Right cardiac atrium (tissue), 5 donors: ENCODE measurements at places on chromosomes 2 and 18. TPM values are rescaled to one million over a fixed set of nuclear protein-coding genes. Genes with fewer than 3 reads are reported as not detected.

GRCh38 chr18:78378403-78378802 lies 601.2 kb upstream of the SALL3 start:
- DNase-seq = no peak

GRCh38 chr2:6310256-6311215 lies 555.2 kb downstream of the CMPK2 start:
- DNase-seq = no peak

DNA sequence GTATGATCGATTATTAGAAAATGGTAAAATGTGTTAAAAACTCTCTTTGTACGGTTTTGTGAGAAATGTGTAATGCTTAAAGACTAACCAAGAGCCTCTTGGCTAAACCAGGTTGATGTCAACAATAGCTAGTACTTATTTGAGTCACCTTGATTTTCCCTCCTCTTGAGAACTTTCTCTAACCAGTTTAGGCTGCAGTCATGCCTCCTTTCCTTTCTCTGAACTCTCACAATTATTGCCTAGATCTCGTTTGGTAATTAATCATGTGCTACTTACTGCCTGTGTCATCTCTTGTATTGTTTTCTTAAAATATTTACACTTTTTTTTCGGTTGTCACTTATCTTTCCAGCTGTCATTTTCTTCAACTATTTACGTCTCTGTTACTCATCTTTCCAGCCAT lies 1.1 kb upstream of the EPC2 start:
- DNase-seq = no peak

DNA sequence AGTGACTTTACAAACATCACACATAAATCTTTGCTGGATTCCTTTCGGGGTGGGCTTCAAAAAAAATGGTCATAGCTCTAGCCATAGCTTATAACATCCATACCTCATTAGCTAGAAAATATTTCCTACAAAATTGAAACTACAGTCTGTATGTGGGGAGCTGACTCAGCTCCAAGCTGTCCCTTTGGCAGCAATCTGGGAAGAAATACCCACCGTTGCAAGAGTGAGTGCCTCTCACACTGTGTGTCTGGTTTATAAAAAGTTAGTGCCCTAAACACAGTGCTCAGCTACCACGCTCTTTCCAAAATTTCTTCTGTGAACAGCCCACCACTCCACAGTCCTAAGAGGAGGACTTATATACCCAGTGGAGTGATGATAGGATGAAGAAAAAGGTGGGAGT lies 170.1 kb downstream of the RBM43 start:
- DNase-seq = no peak

- no peak for DNase-seq
Observed at GRCh38 chr2:135603543-135603942, 72.3 kb downstream of the R3HDM1 start.

- DNase-seq = no peak
Observed at GRCh38 chr2:238966072-238966937, 118.4 kb downstream of the TWIST2 start.

DNA sequence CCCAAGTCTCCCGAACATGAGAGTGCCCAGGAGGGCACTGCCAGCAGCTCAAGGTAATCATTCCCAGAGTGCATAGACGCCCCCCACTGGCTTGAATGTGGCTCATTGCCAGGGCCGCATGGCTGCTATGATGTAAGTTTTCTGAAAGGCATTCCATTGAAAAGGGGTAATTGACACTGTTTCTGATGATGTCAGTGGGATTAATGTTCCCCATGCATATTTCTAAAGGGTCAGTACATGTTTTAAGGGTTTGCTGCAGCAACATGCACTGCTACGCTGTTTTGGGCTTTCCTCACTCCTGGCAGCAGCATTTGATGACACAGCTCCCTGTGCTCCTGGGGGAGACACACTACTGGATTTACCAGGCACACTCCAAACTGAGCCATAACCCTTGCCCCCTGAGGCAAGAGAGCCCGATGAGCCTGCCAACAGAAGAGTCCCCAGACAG lies 36.7 kb downstream of the KIAA2012 start:
- peak; percentile 69 for DNase-seq

DNA sequence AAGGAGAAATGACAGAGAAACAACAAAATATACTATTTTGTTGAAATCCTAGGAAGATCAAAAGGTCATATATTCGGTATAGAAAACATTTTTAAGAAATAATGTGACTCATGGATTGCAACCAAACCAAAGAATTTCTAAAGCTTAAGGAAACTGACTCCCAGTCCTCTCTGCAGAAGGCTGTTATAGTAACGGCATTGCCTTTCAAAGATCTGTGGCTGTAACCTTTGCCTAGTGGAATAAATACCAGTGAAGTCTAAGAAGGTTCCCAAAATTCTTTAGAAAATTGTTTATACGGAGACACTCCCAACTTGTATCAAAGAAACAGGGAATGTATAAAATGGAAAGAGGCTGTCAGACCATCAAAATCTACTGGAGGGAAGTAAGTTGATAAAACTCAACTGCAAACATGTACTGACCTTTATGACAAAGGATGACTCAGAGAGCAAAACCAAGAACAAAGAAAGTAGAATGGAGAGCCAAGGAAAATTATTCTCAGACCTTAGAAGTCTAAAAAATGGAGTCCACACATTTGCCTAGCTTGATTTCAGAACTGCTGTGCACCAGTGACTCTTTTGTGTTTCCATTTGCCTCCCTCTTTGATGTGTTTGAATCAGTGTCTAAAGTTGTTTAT lies 48.6 kb upstream of the FSIP2 start:
- DNase-seq = no peak

DNA sequence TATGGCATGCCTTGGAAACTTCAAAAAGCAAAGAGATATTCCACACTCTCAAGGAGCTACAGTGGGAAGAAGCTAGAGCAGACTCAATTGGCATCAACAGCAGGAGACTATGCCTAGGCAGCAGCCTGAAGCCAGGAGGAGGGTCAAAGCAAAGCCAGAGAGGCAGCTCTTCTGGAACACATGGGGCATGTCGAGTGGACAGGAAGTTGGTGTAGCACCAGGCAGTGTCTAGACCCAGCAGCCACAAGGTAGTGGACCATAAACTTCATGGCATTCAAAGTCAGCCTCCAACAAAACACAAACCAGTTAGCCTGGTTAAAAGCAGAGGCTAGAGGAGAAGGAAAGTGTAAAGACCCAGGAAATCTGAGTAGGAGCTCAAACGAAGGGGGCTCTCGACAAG lies 311.2 kb upstream of the PKDCC start:
- DNase-seq = peak; percentile 41

GRCh38 chr2:29033172-29033571 lies 41.2 kb downstream of the PCARE start:
- DNase-seq = no peak

The CCDC85A gene
- total RNA-seq = 2.0 TPM

The POMC gene
- 6.8 TPM for total RNA-seq

The ALK gene
- not detected for total RNA-seq

The SERPINB4 gene
- total RNA-seq = not detected

The SPATA3 gene
- total RNA-seq = not detected

The CIB4 gene
- total RNA-seq = not detected

The COLEC11 gene
- 47.6 TPM for total RNA-seq

The C2orf92 gene
- 3.9 TPM for total RNA-seq

The SPEG gene
- total RNA-seq = 160 TPM
